GM12865 (cell line): ENCODE measurements at places on chromosomes 7 and 10.

DNA sequence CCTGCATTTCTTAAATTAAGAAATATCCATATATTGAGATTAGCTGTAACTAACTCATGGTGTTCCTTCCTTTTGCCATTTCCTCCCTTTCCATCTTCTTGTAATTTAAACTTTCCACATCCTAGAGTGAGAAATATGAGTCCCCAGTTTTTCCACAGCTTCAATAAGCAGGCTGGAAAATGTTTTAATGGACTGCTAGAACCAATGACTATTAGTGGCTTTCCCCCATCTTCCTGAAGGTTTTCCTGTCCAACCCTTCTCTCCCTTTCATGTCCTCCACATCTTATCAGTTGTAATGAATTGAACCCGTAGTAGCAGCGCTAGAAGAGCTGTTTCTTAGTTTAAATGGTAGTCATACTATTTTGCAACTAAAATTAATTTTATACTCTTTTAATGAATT, 145.7 kb downstream of the AHR start:
- DNase-seq = no peak

GRCh38 chr7:116966601-116967000, 13.3 kb downstream of the ST7 start:
- no peak for DNase-seq

DNA sequence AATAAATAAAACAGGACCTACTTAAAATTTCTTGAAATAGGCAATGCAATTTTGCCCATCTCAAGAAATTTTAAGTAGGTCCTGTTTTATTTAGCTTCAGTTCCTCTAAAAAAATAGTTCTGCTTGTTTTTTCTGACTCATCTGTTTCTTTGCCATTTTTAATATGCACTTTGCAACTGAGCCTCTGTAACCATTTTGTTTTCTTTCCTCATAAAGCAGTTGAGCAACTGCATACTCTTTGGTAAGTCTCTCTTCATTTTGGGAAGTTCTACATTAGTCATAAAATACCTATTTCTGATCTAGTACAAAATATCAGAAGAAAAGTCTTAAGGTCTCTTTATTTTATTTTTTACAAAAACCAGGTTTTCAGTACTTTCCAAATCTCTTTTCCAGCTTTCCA, 18.0 kb downstream of the TAS2R40 start:
- DNase-seq = no peak

GRCh38 chr7:76423666-76424412, 911 bp upstream of the ZP3 start:
- no peak for DNase-seq

DNA sequence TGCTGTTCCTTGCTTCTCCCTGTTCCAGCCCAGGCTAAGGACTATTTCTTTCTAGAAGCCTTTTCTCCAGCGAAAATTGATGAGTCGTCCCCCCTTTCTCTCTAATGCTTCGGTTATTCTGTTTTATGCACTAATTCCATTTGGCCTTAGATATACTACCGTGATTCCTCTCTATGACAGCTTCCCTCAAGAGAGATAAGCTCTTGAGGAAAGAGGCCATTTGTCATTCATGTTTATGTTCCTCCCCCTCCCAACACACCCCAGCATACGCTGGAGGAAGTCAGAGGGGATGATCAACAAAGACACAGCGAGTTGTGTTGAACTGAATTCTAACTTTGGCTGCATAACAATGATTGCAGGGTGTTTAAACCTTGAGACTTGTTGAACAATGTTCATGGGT, 198.8 kb downstream of the BMPER start:
- no peak for DNase-seq

DNA sequence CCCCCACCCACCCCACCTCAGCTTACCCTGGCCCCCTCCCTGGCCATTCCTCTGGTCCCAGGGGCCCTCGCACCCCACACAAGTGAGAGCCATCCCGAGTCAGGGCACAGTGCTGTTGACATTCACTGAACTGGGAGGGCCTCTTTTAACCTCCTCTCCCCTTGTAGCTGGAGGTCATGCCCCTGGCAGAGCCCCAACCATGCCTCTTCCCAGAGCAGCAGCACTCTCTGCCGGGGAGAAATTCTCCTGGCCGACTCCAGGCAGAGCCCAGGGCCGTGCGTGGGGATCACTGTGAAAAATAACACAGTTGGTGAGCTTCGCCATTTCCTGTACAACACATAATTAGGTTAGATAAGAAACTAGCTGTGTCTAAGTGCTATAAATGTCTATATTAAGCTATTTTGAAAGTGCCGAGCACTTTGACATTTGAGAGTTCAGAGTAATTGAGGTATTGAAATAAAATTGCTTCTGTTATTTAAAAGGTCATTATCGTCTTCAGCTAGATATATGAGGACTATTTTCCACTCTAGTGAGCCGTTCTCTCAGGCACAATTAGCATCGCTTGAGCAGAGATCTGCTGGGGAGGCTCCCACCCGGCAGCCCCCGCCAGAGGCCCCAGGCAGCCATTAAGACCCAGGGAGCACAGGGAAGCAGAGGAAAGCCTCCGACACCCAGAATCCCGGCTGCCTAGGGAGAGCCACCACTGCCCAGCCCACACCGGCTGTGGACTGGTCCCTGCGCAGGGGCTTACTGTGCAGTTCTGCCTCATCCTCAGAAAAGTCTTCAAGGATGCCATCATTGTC, 62.4 kb upstream of the LRRC18 start:
- DNase-seq = no peak

DNA sequence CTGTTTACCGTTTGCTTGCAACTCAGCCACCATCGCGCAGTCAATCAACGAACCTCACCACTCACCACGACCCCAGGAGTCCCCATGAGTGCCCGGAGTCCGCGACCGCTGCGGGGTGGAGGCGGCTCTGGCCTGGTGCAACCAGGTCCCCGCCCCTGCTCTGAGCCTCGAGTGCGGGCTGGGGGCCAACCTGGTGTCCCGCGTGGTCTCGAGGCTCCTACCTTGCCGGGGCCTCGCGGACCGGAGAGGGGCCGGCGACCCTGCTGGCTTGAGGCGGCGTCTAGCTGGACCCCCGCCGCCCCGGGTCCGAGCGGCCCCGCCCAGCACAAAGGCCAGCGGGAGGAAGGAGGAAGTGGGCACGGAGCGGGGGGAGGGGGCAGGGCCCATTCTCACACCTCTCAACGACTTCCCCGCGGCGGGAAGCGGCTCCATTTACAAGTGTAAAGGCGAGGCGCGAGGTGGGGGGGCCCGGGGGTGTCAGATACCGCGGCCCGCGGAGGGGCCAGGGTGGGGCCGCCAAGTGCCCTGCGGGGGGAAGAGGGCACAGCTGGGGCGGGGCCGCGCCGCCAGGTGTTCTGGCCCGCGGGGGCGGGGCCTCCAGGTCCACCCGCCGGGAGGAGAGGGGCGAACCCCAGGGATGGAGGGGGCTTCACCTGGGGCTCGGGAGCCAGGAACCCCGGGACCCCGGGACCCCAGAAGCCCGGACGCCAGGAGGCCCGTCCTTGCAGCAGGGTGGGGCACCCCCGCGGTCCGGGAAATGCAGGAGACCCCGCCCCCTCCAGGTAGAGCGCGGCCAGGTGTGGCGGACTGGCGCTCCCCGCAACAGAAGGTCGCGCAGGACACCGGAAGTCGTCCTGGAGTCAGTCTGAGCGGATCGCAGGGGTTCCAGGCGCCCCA, 8.6 kb downstream of the CTBP2 start:
- DNase-seq = no peak

- no peak for DNase-seq
These were observed 1.9 kb upstream of the SORCS1 start for GRCh38 chr10:107166403-107166802.

DNA sequence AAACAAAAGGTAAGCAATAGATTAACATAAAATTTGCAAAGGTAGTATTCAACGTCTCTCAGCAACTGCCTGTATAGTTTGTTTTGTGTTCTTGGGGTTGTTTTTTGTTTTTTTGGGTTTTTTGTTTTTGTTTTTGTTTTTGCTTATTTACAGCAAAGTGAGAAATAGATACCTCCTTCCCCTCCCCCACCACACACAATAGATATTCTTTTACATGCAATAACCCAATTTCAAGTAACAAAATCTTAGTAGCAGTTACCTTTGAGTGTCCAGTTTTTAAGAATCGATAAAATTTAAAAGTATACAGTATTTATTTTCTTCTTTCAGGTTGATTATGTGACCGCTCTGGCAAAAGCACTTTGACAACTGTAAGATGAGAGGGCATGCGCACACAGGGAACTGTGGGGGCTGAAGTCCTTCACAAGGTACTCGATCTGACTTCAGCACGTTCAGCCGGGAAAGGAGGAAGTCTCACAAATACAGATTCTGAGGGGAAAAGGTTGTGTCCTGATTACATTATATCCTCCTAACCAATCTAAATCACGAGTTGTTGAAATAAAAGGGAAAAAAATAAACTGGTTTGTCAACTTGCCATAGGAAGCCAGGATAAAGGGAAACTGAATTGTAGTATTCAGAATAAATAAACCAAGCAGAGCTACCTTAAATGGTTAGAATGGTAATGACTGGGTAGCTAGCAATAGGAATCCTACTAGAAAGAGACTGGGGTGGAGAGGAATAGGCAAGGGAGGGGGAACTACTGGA, 47.8 kb downstream of the CPEB3 start:
- peak; percentile 72 for DNase-seq

DNA sequence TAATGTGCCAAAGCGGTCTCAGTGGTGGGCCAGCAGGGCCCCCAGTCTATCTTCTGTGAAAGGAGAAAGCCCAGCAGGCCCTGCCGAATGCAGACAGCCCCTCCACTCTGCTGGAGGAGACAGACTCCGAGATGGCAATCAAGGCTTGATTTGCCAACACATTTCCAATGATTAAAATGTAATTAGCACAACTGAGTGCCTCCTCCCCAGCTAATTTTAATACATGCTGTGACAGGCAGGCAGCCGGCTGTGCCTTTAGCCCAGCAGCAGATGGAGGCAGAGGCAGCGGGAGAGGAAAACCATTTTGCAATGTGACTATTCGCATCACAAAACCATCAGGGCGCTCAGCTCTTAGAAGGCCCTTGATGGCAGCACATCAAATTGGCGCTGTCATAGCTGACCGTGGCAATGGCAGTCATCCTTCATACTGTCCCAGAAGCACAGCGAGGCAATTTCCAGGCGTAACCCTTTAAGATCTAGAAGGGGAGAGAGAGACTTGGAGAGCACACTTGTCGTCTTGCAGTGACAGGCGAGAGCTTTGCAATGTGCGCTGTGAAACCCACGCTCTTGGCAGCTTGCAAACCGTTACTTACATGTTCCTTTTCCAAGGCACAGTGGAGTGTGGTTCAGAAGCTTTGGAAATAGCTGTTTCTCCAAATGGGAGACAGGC, 714.8 kb upstream of the GALNT17 start:
- no peak for DNase-seq

- no peak for DNase-seq
These were observed 88.0 kb downstream of the TMEM178B start for GRCh38 chr7:141161550-141162535.

DNA sequence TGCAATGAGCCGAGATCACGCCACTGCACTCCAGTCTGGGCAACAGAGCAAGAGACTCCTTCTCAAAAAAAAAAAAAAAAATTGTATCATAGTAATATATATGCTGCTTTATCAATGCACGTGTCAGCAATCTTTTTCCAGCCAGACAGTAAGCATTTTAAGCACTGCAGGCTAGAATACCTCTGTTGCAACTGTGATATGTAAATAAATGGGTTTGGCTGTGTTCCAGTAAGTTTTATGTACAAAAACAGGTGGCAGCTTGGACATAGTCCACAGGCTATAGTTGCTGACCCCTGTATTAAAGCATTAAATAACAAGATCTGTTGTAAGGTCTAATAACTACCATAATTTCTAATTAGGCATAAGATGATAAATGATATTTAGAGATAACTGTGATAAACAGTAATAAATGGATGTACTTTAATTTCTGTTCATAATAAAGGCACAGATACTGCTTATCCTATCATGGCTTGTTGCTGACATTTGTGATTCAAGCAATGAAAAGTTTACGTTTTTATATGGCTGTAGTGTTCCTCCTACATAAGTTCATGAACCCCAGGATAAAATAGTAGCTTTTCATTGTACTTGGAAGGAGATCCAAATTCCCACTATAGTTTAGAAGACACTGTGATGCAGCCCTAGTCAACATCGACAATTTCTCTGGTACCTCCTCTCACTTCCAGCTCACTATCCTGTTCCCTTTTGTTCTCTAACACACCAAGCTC, 161.4 kb downstream of the ELMO1 start:
- DNase-seq = peak; percentile 44

DNA sequence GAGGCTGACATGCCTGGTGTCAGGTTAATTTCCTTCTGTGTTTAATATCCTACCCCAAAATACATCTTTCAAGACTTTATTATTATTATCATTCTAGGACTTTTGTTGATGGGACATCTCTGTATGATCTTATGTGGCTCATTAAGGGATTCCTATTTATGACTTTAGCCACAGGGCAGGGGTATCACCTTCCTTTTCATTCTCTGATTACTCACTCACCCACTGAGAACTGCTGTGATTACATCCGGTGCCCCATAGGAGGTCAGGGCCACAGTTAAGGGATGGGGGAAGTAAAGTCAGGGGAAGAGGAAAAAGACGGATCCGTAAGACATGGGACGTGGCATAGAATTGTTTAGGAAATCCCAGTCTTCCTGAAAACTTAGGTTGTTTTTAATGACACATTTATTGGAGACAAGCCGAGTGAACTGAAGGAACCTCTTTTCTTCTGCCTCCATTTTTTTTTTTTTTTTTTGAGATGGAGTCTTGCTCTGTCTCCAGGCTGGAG, 61.0 kb upstream of the PITRM1 start:
- DNase-seq = no peak

- DNase-seq = no peak
These were observed 17.6 kb upstream of the SCIN start for GRCh38 chr7:12552876-12553275.

DNA sequence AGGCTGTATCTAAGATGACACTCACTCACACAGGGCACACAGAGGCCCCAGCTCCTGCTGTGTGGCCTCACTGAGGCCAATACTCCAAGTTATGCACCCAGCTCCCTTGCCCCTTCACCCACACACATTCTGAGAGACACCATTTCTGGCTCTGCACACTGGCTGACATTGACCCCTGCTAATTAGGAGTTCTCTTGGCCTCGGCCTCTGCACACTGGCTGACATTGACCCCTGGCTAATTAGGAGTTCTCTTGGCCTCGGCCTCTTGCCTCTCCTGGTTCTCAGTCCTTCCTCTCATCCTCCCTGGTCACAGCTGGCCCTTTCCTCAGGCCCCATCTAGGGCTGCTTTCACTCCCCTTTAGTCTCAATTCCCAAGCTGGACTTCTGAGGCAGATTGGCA, 97.3 kb downstream of the GRID1 start:
- DNase-seq = no peak

- peak; percentile 73 for DNase-seq
These were observed 16.1 kb upstream of the IMPDH1 start for GRCh38 chr7:128425850-128426249.
